ENCODE measurements at places on chromosomes 7 and 10.

DNA sequence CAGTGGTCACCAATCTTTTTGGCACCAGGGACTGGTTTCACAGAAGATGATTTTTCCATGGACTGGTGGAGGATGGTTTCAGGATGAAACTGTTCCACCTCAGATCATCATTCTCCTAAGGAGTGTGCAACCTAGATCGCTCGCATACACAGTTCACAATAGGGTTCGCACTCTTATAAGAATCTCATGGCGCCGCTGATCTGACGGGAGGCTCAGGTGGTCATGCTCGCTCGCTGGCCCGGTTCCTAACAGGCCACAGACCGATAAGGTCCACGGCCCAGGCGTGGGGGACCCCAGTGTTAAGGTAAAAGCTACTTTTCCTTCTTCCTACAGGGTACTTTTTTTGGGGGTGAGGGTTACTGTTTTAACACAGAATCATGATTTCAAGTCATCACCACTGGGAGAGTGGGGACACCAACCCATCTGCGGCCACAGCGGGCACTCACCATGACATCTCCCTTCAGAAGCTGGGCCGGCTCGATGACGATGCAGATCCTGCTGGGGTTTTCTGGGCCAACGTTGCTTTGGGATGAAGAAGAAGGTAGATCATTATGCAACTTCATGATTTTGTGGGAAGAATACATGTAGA is 170.5 kb downstream of the TNS3 start:
- DNase-seq = no peak

DNA sequence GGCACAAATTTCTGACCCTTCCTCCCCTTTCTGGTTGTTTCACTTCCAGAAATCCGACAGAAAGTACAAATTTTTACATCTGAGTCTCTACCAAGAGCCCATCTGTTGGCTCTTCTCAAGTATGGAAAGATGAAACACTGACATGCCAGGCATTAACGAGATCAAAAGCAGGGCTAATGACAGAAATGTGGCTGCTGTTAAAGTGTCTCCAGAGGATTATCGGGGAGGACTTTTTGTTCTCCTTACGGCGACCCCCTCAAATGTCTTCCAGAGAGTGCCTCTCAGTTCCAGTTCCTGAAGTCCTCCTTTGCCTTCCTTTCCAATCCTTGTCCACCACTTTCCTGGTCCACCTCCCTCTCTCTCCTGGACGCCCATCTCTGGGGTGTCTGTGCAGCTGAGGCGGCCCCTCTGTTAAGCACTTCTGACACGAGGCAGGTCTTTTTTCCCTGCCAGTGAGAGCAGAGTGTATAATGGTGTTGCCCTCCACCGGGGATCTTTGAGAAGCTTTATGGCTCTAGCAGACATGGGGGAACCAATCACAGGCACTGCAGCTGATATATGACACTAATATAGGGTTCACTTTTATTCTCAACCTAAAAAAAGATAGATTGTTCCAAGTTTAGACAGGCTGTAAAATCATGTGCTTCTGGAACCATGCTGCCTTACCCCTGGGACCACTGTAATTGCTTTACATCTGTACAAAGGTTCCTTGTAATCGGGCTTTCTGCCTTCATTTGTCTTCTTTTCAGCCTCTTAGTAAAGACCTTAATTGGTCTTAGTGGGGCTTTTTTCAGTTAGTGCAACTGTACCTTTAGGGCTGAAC is 757.1 kb downstream of the AUTS2 start:
- DNase-seq = no peak

- no peak for DNase-seq
These were observed 184.0 kb upstream of the INHBA start for GRCh38 chr7:41886901-41887311.

- DNase-seq = no peak
These were observed 121.9 kb upstream of the AKR1E2 start for GRCh38 chr10:4704034-4704545.

DNA sequence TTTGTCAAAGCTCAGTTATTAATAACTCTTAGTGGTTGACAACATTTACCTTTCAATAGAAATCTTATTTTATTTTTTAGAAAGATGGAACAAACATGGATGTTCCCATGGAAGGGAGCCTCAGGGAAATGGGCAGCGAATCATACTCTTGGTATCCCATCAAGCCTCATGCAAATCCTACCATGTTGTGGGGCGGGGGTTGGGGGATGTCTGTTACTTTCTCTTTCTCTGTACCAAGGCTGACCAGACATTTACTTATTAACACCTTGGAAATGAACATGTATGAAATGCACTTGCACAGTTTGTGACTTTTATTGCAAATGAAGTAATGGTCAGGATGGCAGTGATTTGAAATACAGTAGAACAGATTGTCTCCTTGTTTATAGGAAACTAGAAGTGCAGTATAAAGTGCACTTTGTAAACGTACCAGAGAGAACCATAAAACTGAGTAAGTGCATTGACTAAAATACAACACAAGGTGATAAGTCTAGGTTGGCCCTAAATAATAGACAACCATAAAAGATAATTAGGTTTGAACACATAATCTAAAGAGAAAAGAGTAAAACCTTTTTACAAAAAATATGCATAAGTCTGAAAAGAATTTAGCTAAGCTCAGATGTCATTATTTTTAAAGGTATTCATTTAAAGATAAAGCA is 32.4 kb downstream of the SEMA3D start:
- no peak for DNase-seq

All from stimulated activated effector memory CD8-positive, alpha-beta T cell treated with anti-CD3 and anti-CD28 coated beads, Interleukin-12 subunit alpha, Interleukin-12 subunit beta, amount 100 ng/mL, for 72 hours (primary cell).